ENCODE measurements at places on chromosomes 7 and 10. TPM values are rescaled to one million over a fixed set of nuclear protein-coding genes. Genes with fewer than 3 reads are reported as not detected.

Gene STEAP1
- total RNA-seq = 44.6 TPM

Gene PLEKHA1
- 34.0 TPM for total RNA-seq

Gene SLC13A1
- not detected for total RNA-seq

Gene PLA2G12B
- not detected for total RNA-seq

Gene ZYX
- 95.9 TPM for total RNA-seq

Gene SPRN
- not detected for total RNA-seq

Gene CDNF
- total RNA-seq = 0.47 TPM

Gene CHPF2
- total RNA-seq = 41.7 TPM

Gene ACSM6
- not detected for total RNA-seq

Gene SLC16A12
- total RNA-seq = not detected

Gene CPXM2
- total RNA-seq = under 0.01 TPM

Gene DMBT1
- 0.27 TPM for total RNA-seq
